ENCODE measurements at places on chromosomes 3 and 15. TPM values are rescaled to one million over a fixed set of nuclear protein-coding genes. Genes with fewer than 3 reads are reported as not detected.

The PLXNB1 gene
- total RNA-seq, result 108 TPM

DNA sequence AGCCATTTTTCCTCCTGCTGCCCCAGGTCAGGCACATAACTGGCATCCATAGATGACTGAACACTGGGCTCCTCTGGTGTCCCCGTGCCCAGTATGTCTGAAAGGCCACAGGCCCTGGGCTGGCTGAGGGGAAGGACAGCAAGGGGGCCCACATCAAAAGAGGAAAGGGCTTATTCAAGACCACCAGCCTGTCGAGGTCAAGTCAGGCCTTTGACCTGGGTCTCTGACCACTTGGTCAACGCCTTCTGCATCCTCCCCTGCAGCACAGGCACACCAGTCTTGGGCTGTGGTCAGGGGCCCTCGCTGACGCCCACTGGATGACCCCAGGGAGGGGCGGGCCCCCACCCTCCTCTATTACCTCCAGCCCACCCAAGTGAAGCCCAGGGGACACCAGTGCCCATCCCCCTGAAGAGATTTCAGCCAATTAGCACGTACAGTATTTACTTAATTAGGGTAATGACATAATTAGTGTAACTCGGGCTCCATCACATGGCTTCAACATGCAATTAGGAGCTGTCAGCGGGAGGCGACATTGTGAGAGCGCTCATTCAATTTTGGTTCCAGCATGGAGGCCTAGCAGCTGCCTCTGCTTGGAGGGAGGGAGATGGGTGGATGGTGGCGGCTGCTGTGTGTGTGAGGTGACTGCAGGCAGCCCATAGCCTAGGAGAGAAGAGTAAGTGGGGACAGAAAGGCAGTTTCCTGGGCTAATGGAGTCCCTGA, 13.5 kb upstream of the DNAH1 start:
- DNase-seq, result no peak
- H3K4me3 ChIP-seq, result no peak overlapping the region
- peaks cover 2% of the 10 kb centered on the region for H3K27me3 ChIP-seq
- H3K4me1 ChIP-seq, result peaks cover 26% of the 10 kb centered on the region
- no peak overlapping the region for H3K27ac ChIP-seq

DNA sequence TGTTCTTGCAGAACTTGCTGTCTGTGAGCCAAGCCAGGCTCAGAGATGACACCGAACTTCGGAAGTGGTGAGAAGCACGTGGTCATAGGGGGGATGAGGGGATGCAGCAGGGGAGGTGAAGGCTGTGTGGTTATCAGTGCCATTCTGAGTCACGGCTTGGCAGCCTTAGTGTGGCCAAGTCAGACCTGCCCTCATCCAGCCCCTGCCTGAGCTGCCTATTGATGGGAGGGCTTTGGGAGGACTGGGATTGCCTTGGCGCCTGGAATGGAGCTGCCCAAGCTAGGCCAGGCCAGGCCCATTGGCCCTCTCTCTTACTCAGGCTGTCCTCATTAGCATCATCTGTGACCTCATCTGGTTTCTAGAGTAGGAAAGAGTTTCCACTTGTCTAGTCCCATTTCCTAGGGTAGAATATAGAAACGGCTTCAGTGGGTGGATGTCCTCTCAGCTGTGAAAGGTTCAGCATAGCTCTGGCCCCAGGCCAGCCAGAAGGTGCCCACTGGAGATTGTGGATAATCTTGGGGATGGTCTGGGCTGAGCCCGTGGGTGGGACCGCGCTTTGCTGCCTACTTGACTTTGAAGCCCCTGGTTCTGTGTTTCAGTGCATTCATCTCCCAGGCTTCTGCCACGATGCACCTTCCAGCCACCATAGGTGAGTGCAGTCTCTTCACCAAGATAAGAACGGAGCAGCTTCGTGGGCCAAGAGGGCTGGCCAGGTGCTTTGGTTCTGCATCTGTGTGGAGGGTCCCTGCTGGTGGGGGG, 7.2 kb downstream of the FAH start:
- H3K27me3 ChIP-seq, result no peaks in the 10 kb centered on the region
- H3K27ac ChIP-seq, result no peak overlapping the region
- no peak overlapping the region for H3K4me3 ChIP-seq
- H3K4me1 ChIP-seq, result peaks cover 23% of the 10 kb centered on the region

GRCh38 chr15:26934848-26935247, 36.1 kb upstream of the GABRG3 start:
- no peak overlapping the region for H3K4me3 ChIP-seq
- H3K4me1 ChIP-seq, result no peaks in the 10 kb centered on the region
- no peak overlapping the region for H3K27ac ChIP-seq

The GNAT1 gene
- not detected for total RNA-seq

Measured in chondrocyte (in vitro differentiated cells).